Type B pancreatic cell (in vitro differentiated cells): ENCODE measurements at places on chromosomes 4 and X. TPM values are rescaled to one million over a fixed set of nuclear protein-coding genes. Genes with fewer than 3 reads are reported as not detected.

Gene FGD1
- 11.3 and 23.9 TPM in 2 replicates for total RNA-seq

Gene CCSER1
- 18.1 and 25.5 TPM in 2 replicates for total RNA-seq

DNA sequence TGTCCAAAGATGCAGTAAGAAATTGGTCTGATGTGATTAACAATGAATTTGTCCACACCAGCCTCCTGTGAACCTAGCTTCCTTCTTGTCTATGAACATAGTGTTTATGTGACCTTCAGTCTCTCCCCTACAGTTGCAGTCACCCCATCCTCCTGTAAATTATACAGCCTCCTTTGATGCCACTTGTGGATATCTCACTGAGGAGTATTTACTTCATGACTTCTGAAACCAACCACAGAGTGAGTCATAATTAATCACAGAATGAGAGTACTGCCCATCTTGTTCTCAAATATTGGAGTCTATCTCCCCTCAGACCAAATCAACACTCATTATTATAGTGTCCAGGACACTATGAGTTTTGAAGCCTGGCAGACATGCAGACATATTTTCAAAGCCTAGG is 27.3 kb upstream of the XAGE2 start:
- DNase-seq, result no peak

GRCh38 chr4:121454251-121454979 is 73.6 kb upstream of the QRFPR start:
- no peak for DNase-seq

DNA sequence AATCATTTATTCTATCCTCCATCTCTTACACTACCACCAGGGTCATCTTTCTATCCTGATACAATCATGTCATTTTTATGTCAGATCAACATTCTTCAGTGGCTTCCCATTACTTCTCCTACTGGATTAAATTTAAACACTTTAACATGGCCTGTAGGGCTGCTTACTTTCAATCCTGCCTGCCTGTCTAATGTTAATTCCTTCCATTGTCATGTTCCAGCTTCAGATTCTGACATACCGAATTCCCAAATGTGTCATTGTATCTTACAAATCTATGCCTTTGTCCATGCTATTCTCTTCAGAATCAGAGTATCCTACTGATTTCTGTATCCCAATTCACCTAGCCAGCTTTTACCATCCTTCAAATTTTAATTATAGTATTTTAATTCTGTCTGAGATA is 49.9 kb upstream of the FHDC1 start:
- DNase-seq, result no peak

DNA sequence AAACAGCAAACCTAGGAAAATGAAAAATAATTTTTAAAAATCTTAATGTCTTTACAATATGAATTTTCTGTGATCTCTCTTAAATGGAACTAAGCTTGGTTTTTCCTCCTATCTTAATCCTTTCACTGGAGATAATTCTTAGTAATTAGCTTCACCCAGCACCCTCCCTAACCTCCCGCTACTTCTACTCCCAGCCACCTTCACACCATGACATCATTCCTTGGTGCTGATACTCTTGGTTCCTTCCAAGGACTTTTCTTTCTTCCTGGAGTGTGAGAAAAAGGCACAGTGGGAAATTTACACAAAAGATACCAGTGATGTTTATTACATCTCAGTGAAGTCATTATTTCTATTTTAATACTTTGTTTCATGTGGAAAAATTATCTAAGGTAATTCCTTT is 163.6 kb upstream of the PLAC1 start:
- no peak for DNase-seq
